Activated CD8-positive, alpha-beta T cell treated with anti-CD3 and anti-CD28 coated beads, Interleukin-2, amount 10 ng/mL, durations not matched to agents 7 days and 5 days (primary cell): ENCODE measurements at places on chromosomes 1 and 21.

- no peaks in the 10 kb centered on the region for H3K4me1 ChIP-seq
- peaks cover 7% of the 10 kb centered on the region for H3K27me3 ChIP-seq
- H3K4me3 ChIP-seq: no peak overlapping the region
- DNase-seq: no peak
- H3K36me3 ChIP-seq: no peaks in the 10 kb centered on the region
Measured at GRCh38 chr1:47681735-47682134, 243.9 kb downstream of the FOXD2 start.

DNA sequence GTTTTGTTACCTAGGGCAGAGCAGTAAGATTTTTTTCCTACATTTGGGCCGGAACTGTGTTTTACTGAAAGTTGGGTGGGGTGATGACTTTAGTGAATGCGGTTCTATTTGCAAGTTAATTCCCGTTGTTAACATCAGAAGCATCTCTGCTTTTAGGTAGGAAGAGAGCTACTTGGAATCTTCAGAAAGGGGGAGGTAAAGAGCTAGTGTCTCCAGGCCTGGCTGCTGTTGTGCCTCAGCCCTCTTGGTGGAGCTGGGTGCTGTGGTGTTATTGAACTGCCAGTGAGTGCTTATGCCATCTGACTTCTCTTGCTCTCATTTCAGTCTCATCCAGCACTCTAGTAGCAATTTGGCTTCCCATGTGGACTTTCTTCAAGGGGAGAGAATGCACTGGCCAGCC, 3.4 kb downstream of the KDM4A start:
- no peak overlapping the region for H3K4me3 ChIP-seq
- peak; percentile 31 for DNase-seq
- H3K27ac ChIP-seq: peak overlapping the region; percentile 5

- H3K4me1 ChIP-seq: peaks cover 98% of the 10 kb centered on the region
- H3K27ac ChIP-seq: peak overlapping the region; percentile 85
- DNase-seq: no peak
- peak overlapping the region; percentile 63 for H3K4me3 ChIP-seq
- peaks cover 6% of the 10 kb centered on the region for H3K36me3 ChIP-seq
Measured at GRCh38 chr21:42234041-42234440, 15.1 kb downstream of the ABCG1 start.

- no peak for DNase-seq
- H3K36me3 ChIP-seq: no peaks in the 10 kb centered on the region
- H3K27ac ChIP-seq: no peak overlapping the region
- no peaks in the 10 kb centered on the region for H3K4me1 ChIP-seq
- no peaks in the 10 kb centered on the region for H3K27me3 ChIP-seq
Measured at GRCh38 chr1:102219463-102219862, 222.7 kb upstream of the OLFM3 start.

DNA sequence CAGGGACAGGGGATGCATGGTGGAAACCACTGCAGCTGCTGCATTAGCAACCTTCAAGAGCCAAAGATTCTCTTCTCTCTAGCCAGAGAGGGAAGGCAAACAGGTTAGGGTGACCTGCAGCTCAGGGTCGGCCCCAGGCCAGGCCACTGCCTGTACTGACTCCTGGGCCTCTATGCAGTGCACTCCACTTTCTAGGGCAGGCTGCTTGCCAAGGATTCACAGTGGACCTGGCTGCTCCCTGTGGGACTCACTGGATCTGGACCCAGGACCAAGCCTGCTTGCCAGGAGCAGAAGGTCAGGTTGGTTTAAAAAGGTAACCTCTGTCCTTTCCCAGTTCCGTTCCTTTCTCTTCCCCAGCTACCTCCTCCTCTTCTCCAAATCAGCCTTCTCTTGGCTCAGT, 52.4 kb downstream of the HIVEP3 start:
- DNase-seq: no peak
- no peaks in the 10 kb centered on the region for H3K36me3 ChIP-seq
- H3K4me1 ChIP-seq: peaks cover 41% of the 10 kb centered on the region
- no peaks in the 10 kb centered on the region for H3K27me3 ChIP-seq
- H3K27ac ChIP-seq: no peak overlapping the region

DNA sequence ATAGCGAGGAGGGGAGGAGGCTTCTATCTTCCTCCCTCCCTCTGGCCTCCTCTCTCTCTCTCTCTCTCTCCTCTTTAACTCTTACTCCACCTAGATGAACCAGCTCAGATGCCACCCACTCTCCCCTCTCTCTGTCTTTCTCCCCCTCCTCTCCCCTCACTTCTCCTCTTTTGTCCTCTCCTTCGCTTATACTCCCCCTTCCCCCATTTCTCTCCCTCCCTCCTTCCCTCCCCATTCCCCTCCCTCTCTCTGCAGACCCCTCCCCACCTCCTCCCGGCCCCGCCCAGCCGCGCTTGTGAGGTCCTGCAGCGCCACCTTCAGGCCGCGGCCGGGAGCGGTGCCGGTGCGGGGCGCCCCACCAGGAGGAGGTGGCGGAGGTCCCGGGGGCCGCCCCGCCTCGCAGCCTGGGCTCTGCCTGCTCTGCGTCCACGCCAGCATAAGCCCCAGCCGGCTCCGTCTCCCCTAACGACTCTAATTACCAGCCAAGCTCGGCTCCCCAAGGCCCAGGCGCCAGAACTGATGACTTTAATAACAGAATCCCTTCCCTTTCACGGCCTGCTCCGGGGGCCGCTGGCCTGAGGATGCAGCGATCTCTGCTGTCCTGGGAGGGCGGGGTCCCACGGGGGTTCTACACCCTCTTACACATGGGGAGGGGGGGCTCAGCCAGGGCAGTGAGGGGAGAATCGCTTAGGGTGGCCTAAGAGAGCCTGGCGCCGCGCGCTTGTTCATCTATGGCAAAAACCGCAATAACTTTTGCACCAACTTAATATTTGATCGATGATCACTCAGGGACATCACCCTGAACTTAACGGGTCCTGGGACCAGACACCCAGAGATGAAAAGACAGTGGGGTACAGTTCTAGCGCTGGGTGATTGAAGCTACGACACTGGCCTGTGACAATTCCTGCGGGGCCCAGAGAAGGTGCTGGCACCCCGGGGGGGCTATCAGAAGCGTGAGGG, 637.3 kb downstream of the MATN1 start:
- H3K4me3 ChIP-seq: no peak overlapping the region
- no peaks in the 10 kb centered on the region for H3K36me3 ChIP-seq
- peak; percentile 36 for DNase-seq
- no peaks in the 10 kb centered on the region for H3K27me3 ChIP-seq
- no peaks in the 10 kb centered on the region for H3K4me1 ChIP-seq
- no peak overlapping the region for H3K27ac ChIP-seq

- DNase-seq: no peak
- peaks cover 2% of the 10 kb centered on the region for H3K36me3 ChIP-seq
- H3K4me3 ChIP-seq: no peak overlapping the region
- H3K4me1 ChIP-seq: no peaks in the 10 kb centered on the region
Measured at GRCh38 chr1:226344441-226345259, 35.7 kb upstream of the LIN9 start.

DNA sequence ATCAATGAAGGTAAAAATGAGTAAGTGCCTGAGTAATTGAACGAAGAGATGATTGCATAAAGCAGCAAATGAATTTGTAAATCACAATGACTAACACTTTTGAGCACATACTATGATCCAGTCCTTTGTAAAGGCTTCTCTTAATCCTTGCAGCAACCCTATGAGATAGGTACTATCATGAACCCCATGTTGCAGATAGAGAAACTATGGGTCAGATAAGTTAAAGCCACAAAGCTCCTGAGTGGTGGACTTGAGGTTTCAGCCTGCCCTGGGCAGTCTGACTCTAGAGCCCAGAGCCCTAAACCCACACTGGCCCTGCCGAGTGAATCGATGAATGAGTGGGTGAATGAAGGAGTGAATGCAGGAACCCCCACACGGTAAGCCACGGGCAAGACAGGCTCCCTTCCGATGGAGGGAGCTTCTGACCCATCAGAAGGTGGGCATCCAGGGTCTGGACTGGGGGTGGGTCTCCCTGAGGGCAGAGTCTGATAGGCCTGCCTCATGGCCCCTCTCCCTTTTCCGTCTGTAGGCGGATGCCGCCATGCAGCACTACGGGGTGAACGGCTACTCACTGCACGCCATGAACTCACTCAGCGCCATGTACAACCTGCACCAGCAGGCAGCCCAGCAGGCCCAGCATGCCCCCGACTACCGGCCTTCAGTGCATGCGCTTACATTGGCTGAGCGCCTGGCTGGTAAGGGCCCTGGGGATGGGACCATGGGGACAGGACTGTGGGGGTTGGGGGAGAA, 17.0 kb downstream of the DMBX1 start:
- H3K4me1 ChIP-seq: no peaks in the 10 kb centered on the region
- no peak for DNase-seq
- H3K27ac ChIP-seq: no peak overlapping the region
- peaks cover 18% of the 10 kb centered on the region for H3K27me3 ChIP-seq
- no peak overlapping the region for H3K4me3 ChIP-seq
- H3K36me3 ChIP-seq: no peaks in the 10 kb centered on the region

GRCh38 chr1:17423781-17424245, 15.7 kb downstream of the RCC2 start:
- peaks cover 74% of the 10 kb centered on the region for H3K36me3 ChIP-seq
- H3K27ac ChIP-seq: no peak overlapping the region
- peaks cover 11% of the 10 kb centered on the region for H3K4me1 ChIP-seq
- no peaks in the 10 kb centered on the region for H3K27me3 ChIP-seq
- no peak overlapping the region for H3K4me3 ChIP-seq

GRCh38 chr21:39051588-39051949, 131.7 kb downstream of the PSMG1 start:
- DNase-seq: no peak
- no peaks in the 10 kb centered on the region for H3K36me3 ChIP-seq
- peaks cover 6% of the 10 kb centered on the region for H3K27me3 ChIP-seq
- H3K4me1 ChIP-seq: no peaks in the 10 kb centered on the region
